ENCODE measurements at places on chromosomes 13 and 19.

DNA sequence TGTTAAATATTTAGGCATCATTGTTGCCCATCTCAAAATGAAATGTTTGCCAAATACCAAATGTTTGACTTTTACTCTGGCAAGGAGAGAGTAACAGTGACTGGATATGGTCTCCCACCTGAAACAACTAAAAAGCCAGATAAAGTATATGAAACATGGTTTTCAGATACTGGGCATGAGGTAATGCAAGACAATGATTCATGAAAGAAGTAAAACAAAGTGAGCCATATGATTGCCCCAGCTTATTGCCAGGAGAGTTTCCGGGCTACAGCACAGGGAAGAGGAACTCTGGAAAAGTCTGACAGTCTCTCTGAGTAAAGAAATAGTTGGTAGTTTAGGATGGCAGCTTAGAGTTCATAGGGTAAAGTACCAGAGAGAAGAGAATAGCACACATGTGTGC is 354.6 kb downstream of the DNAJC15 start:
- no peak overlapping the region for H3K4me3 ChIP-seq
- H3K36me3 ChIP-seq: no peaks in the 10 kb centered on the region
- H3K27me3 ChIP-seq: peaks cover 35% of the 10 kb centered on the region
- ATAC-seq: no peak
- H3K4me1 ChIP-seq: no peaks in the 10 kb centered on the region

DNA sequence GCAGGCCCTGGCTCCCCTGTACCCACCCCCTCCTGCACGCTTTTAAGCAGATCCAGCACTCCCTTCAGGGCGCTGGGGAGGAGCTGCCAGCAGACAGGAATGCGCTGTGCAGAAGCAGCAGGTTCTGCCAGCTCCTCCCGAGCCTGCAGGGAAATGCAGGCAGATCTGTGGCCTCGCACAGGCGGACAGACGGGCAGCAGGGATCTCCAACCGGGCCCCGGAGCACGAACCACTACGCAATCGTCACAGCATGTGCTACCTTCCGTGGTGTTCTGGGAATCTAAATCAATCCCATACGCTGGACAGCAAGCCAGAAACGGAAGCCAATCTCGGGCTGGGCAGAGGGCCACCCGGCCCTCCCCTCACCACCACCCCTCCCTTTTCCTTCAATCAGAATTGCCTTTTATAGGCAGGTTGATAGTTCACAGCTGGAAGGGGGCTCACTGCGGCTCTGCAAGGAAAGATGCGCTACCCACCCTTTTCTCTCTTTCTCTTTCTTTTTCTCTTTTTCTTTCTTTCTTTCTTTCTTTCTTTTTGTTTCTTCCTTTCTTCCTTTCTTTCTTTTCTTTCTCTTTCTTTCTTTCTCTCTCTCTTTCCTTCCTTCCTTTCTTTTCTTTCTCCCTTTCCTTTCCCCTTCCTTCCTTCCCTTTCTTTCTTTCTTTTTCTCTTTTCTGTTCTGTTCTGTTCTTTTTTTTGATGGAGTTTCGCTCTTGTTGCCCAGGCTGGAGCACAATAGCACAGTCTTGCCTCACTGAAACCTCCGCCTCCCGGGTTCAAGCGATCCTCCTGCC is 99.9 kb downstream of the GNG7 start:
- peaks cover 44% of the 10 kb centered on the region for H3K4me1 ChIP-seq
- ATAC-seq: no peak
- H3K27me3 ChIP-seq: no peaks in the 10 kb centered on the region
- H3K4me3 ChIP-seq: peak overlapping the region; percentile 54
- H3K36me3 ChIP-seq: peaks cover 12% of the 10 kb centered on the region

GRCh38 chr19:10701955-10702525 is 801 bp downstream of the QTRT1 start:
- ATAC-seq: peak; percentile 57
- H3K27me3 ChIP-seq: peaks cover 6% of the 10 kb centered on the region
- H3K27ac ChIP-seq: peak overlapping the region; percentile 80
- peak overlapping the region; percentile 98 for H3K4me3 ChIP-seq

DNA sequence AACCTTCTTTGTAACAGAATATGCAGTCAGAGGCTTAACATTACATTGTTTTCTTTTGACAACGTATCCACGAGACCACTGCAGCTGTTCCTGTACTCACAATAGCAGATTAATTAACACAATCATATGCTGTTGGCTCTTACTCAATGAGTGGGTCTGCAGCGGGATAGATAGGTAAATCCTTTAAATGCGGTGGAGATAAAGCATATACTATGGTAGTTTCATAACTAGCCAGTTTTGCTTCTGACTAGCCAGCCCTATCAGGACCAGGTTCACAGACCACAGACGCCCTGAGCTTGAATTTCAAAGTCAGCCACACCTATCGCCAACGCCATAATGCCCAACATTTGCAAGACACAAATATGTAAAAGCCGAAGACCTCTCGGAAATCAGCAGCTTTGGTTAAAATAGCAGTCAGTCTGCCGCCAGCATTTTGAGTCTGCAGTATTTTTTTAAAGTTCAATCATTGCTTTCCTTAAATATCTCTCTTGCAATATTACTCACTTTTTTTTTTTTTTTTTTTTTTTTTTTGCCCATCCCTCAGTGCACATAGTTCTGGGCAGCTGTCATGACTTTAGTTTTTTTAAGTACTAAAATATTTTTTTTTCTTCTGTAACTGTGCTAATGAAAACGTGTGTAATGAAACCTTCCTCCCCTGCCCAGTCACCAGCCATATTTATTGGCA is 120.5 kb downstream of the ZNF536 start:
- H3K4me3 ChIP-seq: no peak overlapping the region
- no peaks in the 10 kb centered on the region for H3K36me3 ChIP-seq
- ATAC-seq: no peak

DNA sequence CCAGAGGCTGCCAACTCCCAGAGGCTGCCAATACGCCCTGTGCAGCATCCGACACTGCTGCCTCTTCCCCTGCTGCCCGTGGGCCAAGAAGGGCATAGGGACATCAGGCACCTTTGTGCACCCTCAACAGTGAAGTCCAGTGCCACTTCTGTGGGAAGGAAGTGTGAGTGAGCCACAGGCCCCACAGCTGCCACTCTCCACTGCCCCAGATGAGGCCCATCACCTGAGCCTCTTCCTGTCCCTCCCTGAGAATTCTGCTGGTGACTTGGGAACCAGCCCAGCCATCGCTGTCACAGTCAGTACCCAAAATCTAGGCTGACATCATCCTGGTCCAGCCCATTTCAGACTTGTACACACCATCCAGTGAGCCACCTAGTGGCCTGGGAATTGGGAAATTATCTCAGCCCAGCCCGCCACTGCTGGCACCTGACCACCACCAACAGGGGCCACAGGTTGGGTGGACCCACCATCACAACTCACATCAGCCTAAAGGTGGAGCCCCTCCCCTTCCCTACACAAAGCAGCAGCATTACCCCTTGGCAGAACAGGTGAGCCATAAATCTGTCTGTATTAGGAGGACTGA is 733.9 kb upstream of the KLHL1 start:
- no peak overlapping the region for H3K4me3 ChIP-seq
- H3K36me3 ChIP-seq: no peaks in the 10 kb centered on the region
- no peaks in the 10 kb centered on the region for H3K27me3 ChIP-seq
- H3K27ac ChIP-seq: no peak overlapping the region
- no peak for ATAC-seq

GRCh38 chr13:101115762-101116171 is 300.5 kb downstream of the NALCN start:
- H3K4me3 ChIP-seq: no peak overlapping the region
- H3K27ac ChIP-seq: no peak overlapping the region
- no peak for ATAC-seq
- H3K4me1 ChIP-seq: no peaks in the 10 kb centered on the region
- H3K27me3 ChIP-seq: peaks cover 11% of the 10 kb centered on the region

GRCh38 chr13:87052731-87053130 is 618.4 kb upstream of the SLITRK5 start:
- H3K4me3 ChIP-seq: no peak overlapping the region
- H3K4me1 ChIP-seq: no peaks in the 10 kb centered on the region
- no peak overlapping the region for H3K27ac ChIP-seq

DNA sequence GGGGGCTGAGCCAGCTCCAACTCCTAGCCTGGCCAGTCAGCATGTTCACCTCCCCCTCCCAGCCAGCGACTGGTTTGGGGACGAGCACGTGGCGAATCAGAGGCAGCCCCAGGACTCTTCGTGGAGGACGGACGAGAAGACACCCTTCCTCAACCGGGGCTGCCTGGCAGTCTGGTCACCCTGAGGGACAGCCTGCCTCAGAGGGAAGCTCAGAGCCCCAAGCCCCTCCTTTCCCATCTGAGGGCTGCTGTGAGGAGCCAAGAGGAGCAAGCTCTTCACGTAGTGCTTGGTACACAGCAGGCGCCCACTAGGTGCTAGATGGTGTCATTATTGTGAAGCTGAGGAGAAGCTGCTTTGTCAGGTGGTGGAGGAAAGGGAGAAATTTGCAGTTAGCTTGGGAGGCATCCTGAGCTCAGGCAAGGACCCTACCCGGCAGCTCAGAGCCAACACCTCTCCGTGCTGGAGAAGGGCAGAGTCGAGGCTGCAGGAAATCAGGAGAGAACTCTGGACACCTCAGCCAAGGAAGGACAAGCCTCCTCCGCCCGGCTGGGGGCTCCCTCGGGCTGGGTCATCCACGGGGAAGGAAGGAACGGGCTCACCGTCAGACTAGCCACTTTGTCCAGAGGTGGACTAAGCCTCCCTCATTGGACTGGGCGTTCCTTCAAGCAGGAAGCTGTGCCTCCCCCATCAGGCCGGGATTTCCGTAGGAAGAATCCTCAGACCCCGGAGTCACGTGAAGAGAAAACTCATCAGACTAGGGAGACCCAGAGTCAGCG is 14.9 kb upstream of the C2CD4C start:
- H3K4me3 ChIP-seq: no peak overlapping the region
- H3K4me1 ChIP-seq: no peaks in the 10 kb centered on the region
- H3K36me3 ChIP-seq: no peaks in the 10 kb centered on the region
- ATAC-seq: no peak

DNA sequence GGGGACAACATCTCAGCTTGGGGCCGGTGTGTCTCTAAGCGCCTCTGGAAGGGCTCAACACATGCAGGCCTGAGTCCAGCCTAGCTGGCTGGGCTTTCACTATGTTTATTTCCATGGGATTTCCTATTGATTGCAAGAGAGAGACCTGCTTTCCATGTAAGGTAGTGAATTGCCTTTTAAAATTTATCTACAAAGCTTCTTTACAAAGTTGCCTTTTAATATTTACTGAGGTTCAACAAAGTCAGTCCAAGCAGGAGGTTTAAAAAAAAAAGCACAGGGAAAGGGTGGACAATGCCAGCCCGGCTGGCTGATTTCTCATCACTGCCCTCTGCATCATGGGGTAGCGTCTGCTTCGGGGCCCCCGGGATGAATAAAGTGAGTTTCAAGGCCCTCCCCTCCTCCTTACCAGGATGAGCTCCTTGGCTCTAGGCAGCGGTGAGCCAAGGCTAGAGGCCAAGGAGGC is 15.8 kb downstream of the TLE2 start:
- no peak for ATAC-seq
- H3K4me3 ChIP-seq: no peak overlapping the region
- H3K36me3 ChIP-seq: no peaks in the 10 kb centered on the region
- peaks cover 54% of the 10 kb centered on the region for H3K27me3 ChIP-seq

DNA sequence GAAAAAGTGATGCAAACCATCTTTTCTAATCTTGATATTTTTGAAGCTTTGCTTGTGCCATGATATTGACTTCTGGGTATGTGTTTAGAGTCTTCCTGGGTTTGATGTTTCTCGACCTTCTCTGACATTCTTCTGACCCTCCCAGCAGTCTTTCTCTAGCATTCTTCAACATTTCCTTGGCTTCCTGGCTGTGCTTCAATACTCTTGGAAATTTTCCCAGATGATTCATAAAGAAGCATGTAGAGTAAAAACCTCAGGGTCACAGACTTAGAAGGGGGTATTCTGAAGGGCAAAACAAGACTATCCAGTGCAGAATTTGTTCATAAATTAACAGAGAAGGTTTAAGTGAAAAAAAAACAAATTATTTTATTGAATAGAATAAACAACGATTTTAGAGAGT is 946.3 kb upstream of the PCDH9 start:
- ATAC-seq: no peak
- no peaks in the 10 kb centered on the region for H3K36me3 ChIP-seq
- H3K4me1 ChIP-seq: no peaks in the 10 kb centered on the region
- H3K27me3 ChIP-seq: no peaks in the 10 kb centered on the region

DNA sequence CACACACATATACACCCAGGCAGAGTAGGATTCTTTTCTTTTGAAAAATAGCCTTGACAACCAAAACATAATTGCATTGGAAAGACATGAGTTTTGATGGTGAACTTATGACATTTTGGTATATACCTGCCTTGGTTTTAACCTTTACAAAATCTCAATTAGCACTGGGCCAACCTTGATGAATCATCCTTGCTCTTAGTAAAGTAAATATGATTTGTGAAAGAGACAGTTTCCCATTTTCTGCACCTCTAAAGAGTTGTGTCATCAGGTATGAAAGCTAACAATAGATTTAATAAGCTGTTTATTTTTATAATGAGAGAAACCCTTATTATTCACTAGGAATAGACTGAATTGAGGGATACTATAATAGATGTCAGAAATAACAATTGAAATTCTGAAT is 15.7 kb upstream of the ENOX1 start:
- H3K4me3 ChIP-seq: no peak overlapping the region
- peaks cover 9% of the 10 kb centered on the region for H3K27me3 ChIP-seq
- H3K27ac ChIP-seq: no peak overlapping the region
- H3K4me1 ChIP-seq: no peaks in the 10 kb centered on the region
- ATAC-seq: no peak
- no peaks in the 10 kb centered on the region for H3K36me3 ChIP-seq

DNA sequence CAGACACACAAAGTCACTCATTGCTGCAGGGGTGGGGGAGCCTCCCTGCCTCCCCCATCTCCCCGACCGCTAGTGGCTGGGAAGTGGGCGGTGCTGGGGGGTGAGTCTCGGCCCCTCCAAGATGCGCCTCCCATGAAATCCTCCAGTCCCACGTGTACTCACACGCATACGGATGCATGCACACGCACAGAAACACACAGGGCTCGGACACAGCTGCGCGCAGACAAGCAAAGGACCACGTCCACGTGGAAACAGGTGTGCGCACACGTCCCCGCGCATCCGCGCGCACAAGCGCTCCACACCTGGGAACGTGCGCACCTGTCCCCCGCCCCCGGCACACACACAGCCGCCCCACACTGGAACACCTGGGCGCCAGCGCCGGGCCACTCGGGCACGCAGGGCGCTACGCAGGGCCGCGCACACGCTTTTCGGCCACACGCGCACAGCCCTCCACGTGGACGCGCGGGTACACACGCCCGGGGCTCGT is 687 bp downstream of the MATK start:
- H3K4me3 ChIP-seq: peak overlapping the region; percentile 44
- no peak for ATAC-seq
- H3K27ac ChIP-seq: no peak overlapping the region
- H3K27me3 ChIP-seq: peaks cover 29% of the 10 kb centered on the region

DNA sequence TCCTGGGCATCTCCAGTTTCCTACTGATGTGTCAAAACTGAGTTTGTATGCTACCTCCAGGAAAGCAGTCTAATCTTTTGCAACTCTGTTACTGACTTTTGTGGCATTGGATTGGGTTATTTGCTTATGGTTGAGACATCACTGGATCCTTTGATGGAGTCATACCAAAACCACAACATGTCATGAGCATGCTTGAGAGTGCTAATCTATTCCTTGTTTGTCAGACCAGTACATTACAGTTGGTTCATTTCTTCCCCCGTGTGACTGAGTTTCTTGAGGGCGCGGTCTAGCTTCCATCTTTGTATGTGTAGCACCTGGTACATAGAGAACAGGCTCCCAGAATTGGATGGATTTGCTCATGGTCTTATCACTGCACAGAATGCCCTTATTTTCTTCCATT is 43.2 kb downstream of the SUGT1 start:
- no peak overlapping the region for H3K4me3 ChIP-seq
- no peak for ATAC-seq
- H3K4me1 ChIP-seq: no peaks in the 10 kb centered on the region
- H3K27me3 ChIP-seq: no peaks in the 10 kb centered on the region
- peaks cover 21% of the 10 kb centered on the region for H3K36me3 ChIP-seq
- H3K27ac ChIP-seq: no peak overlapping the region
